ENCODE measurements at places on chromosomes 11 and 22. TPM values are rescaled to one million over a fixed set of nuclear protein-coding genes. Genes with fewer than 3 reads are reported as not detected.

DNA sequence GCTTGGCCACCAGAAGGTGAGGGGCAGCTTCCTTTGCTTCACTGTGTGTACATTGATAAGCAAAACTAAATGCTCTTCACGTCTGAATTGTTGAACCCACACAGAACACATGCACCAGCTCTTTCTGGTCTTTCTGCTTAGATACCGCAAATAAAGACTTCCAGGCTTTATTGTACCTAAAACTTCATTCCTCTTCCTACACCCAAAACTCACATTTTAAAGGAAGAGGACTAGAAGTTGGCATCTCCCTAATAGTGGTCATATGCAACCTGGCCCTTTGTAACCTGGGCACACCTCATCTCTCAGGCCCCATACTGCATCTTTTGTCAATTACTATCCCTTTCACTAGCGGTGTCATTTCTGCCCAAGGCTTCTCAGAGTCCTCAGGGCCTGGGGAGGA, 5.9 kb downstream of the SLC17A6 start:
- DNase-seq, result no peak

Gene RNH1
- total RNA-seq, result 106 TPM

GRCh38 chr11:66082946-66083698, 13.1 kb downstream of the PACS1 start:
- DNase-seq, result no peak

DNA sequence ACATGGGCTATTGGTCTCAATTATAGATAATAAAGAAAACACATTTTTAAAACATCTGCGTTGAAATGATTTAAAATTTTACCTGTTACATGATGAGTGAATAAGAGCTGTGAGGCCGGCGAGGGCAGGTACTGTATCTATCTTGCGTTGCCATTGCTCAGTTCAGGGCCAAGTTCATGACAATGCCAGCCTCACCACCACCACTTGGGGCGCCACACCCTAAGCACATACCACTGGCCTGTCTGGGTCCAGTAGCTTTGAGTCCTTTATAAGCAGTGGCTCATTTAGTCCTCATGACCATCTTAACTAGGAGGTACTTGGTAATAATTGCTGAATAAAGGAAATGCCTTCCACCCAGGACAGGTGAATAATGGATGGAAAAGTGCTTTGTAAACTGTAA, 14.5 kb upstream of the MB start:
- DNase-seq, result peak; percentile 53

- no peak for DNase-seq
These were observed 17.5 kb downstream of the PDGFD start for GRCh38 chr11:104146421-104146820.

- no peak for DNase-seq
These were observed 17.2 kb upstream of the CD59 start for GRCh38 chr11:33753304-33753967.

DNA sequence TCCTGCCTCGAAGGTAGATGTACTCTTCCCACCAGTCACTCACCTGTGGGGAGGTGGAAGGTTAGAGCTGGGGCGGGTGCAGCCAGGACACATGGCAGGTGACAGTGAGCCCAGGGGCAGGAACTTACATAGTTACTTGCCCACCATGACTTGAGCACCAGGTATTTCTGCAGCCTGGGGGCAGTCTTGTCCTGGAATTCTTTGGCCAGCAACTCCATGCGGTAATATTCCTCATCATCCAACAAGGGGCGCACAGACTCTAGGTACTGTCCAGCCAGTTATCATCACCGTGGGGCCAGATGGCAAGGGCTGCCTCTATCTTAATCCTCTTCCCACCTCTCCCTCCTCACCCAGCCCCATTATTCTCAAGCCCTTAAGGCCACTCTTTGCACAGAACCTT, 2.2 kb downstream of the CPT1B start:
- DNase-seq, result no peak

- peak; percentile 32 for DNase-seq
These were observed 40.8 kb upstream of the MYO18B start for GRCh38 chr22:25701056-25701780.

Measured in psoas muscle (tissue), 8 donors.